Cerebellar cortex (tissue), 1 donor: ENCODE measurements at places on chromosomes 4 and X.

DNA sequence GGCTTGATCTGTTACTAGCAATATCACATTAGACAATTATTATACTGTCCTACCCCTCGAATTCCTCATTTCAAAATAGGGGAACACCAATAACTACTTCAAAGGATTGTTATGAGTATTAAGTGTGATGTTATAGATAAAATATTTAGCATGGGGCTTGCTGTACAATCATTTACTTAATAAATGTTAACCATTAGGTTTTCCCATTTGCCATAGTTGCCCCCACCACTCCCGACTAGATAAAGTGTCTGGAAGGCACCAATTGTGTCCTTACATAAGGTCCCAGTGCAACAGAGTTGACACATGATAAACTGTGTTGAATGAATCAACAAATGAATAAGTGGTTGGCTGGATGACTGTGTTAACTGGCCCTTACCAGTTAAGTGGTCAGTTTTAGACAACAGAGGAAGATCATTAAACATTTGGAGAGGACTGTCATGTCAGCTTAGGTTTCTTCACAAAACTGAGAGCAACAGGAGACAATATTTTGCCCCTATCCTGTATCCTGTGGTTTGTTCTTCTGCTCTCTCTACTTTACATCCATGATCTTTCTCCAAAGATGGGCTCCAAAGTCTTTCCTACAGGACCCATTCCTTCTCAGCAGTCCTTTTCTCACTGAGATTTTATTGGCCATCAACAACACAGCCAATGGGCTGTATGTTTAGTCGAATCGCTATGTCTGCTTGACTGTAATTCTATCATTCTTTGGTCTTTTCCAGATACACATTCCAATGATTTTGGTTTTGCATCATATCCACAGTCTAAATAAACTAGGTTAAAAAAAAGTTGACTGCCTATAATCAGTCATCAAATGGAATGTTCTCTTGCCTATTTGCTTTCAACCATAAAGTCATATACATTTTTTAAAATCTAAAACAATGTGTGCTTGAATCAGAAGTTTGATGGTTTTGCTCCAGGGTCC, 74.4 kb downstream of the RNF150 start:
- no peak for DNase-seq

GRCh38 chr4:170256807-170257206, 167.1 kb upstream of the AADAT start:
- no peak for DNase-seq

- no peak for DNase-seq
These were observed 29.6 kb downstream of the HERC3 start for GRCh38 chr4:88621763-88622327.

- no peak for DNase-seq
These were observed 71.6 kb upstream of the TET2 start for GRCh38 chr4:105075045-105075444.

DNA sequence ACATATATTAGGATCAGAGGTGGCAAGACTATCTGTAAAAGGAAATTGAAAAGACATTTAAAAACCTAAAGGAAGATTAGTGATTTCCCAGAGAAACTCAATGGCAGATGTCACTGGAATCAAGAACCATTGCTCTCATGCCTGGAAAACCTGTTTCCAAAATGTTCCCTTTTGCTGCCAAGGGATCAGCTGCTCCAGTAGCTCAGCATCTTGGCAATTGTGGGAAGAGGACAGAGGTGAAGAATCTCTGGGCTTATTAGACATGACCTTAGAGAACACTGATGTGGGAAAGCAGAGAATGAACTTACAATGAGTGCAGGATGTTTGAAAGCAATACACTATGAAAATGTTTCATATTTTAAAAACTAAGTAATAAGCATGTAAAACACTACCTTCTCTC, 98.3 kb downstream of the SHROOM3 start:
- peak; percentile 70 for DNase-seq

DNA sequence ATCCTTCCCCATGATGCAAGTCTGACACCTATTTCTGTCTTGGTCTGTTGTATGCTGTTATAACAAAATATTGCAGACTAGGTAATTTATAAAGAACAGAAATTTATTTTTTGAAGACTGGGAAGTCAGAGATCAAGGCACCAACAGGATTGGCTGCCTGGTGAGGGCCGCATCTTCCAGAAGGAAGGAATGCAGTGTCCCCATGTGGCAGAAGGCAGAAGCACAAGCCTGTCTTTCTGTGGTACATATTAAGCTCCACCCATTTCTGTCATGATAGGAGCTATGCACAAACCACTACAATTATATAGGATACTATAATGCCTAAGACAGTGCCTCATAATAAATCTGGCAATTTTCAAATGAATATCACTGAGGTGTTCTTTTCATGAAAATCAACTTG, 502.3 kb upstream of the DIAPH2 start:
- DNase-seq: no peak

- DNase-seq: no peak
These were observed 42.0 kb upstream of the GK2 start for GRCh38 chr4:79450053-79450452.

GRCh38 chr4:139559687-139560086, 3.7 kb upstream of the SETD7 start:
- DNase-seq: no peak

- DNase-seq: peak; percentile 25
These were observed 43.0 kb downstream of the ENPEP start for GRCh38 chr4:110518889-110519490.

DNA sequence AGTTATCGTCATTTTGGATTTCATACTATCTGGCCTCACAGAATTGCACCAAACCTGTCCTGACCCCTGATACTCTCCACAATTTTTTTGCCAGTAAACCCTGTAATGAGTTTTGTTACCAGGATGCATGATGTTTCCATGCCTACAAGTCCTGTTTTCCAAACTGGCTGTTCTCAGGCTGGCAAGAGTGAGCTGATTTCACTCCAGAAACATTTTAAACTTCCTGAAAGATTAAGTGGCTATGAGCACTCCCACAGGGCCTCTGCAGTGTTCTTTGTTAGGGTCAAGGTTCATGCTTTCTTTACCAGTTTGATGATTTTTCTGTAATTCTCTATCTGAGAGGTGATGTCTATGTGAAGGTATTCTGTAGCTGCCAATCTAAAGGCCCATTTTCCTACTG, 31.7 kb upstream of the PDLIM3 start:
- DNase-seq: peak; percentile 44

GRCh38 chr4:166017804-166018203, 144.8 kb downstream of the TLL1 start:
- no peak for DNase-seq

DNA sequence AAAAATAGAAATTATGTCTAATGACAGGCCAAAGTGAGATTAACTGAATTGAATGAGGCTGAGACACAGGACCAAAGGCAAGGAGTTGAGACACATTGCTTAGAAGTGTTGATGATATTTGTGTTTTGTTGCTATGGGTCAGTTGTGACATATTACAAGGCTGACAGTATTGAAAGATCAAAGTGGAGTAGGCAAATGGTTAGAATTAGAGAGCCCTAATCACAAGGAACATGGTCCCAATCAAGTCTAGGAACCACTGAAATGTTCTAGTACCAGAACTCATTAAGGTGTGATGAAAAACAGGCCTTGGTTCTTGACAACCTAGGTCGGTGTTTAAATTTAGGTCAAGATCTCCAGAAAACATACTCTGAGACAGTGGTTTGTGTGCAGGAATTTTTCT, 896.3 kb upstream of the HS3ST1 start:
- no peak for DNase-seq

GRCh38 chrX:37685381-37686359, at the start of gene XK:
Gene XK, plus strand, starts transcription at chrX:37685791. Its CDS starts 171 bp downstream, at chrX:37685962.
- peak; percentile 54 for DNase-seq

- no peak for DNase-seq
These were observed 8.8 kb downstream of the TMPRSS11D start for GRCh38 chr4:67874986-67875385.

DNA sequence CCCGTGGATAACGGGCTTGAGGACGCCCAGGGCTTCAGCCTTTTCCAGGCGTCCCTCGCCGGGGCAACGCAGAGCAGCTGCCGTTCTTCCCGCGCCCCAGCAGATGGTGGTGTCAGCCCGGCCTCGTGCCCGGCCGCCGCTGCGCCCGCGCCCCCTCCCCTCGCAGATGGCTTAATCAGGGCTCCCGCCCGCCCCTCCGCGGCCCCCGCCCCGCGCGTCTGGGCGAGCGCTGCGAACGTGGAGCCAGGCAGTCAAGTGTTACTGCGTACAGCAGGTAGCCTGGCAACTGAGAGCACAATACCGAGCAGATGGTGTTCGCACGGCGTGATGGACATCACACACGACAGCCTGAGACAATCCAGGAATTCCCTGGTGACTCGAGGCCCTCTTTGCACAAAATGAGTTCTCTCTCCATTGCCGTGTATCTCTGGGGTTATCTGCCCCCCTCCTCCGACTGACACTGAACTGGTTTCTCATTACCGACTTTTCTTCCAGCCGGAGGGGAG, 69.3 kb downstream of the MGST2 start:
- DNase-seq: peak; percentile 97

- DNase-seq: no peak
These were observed 96.5 kb downstream of the CHRDL1 start for GRCh38 chrX:110699109-110699508.

DNA sequence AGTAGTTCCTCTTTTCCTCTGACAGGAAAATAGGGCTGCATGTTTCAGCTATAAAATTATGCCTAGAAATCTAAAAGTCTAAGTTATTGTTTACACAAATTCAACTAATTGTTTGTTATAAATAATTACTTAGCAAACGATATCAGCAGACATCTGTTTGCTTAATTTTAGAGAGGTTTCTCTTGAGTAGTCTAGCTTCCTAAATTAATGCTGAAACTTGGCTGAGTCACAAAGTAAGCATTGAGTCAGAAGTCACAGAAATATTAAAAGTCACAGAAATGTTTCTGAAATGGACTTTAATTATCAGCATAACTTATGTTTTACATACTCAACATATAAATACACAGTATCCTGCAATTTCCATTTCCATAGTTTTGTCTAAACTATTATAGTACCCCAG, 1044.0 kb downstream of the CCSER1 start:
- no peak for DNase-seq

- peak; percentile 25 for DNase-seq
These were observed 38.9 kb downstream of the PDHA1 start for GRCh38 chrX:19382555-19383145.

DNA sequence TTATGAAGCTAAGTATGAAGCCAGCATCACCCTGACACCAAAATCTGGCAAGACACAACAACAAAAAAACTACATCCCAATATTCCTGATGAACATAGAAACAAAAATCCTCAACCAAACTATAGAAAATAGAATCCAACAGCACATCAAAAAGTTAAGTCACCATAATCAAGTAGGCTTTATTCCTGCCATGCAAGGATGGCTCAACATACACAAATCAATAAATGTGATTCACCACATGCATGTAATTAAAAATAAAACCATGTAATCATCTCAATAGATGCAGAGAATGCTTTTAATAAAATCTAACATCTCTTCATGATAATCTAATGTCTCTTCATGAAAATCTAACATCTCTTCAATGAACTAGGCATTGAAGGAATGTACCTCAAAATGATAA, 249.4 kb upstream of the GK2 start:
- DNase-seq: no peak

DNA sequence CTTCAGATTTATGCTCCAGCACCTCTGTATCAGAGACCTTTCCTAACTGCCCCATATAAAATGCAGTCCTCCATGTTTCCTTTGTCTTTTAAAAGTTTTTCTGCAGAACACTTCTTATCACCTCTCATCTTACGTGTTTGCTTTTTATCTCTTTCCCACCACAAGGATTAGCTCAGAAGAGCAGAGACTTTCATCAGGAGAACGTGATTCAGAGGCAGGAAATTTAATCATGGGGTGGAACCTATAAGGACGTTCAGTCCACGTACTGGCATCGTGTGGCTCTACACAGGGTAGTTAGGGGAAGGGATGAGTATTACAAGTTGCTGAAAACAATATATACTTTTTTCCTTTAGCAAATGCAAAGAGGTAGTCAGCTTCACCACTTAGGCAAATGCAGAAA, 98.7 kb downstream of the SORBS2 start:
- DNase-seq: no peak

- DNase-seq: no peak
These were observed 61.1 kb downstream of the MAD2L1 start for GRCh38 chr4:120005527-120005926.

DNA sequence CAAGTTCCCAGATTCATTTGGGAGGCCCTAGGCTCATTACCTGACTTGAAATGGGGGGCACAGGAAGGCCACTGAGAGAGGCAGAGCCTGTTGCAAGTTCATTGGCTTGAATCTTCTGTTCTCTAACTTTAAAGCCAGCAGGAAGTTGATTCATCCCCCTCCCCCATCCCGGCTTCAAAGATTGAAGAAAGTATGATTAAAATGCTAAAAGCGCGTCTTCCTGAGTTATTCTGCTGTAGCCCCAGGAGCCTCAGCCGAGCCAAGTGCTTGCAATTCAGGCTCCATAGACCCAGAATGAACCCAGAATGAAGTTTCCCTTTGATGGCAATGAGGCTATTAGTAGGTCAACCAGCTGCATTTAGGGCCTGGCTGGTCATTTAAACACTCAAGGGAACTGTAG, 14.7 kb downstream of the CHST7 start:
- no peak for DNase-seq

- DNase-seq: peak; percentile 18
These were observed 763 bp downstream of the USP38 start for GRCh38 chr4:143185253-143186107.

DNA sequence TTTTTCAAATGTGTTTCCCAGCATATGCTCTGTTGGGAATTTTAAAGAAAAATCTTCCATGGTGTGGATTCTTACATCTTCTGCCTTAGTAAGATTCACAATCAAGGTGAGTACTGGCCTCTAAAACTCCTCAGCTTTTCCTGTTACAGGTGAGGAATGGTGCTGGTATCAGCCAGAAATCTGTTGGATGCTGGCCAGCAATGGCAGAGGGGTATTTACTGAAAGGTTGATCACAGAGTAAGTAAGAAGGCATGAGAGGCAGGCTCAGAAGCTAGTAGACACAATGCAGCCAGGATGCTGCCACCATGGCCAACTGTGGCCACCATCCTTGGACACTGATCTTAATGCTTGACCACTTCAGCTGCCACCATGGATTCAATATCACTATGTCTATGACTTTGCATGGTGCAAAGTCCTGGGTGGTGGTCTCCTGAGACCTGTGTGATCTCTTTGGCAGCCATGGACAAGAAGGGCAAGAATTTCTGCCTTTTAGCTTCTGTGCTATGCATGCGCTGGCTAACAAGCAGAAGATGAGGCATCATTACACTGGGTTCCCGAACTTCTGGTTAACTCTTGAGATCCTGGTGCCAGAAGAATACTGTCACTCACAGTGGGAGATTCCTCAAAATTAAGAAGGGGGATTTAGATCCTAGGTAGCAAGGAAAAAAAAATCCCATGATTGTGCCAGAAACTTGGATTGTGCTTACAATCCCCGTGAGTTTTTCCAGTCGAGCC, 60.2 kb downstream of the CHRNA9 start:
- DNase-seq: no peak

DNA sequence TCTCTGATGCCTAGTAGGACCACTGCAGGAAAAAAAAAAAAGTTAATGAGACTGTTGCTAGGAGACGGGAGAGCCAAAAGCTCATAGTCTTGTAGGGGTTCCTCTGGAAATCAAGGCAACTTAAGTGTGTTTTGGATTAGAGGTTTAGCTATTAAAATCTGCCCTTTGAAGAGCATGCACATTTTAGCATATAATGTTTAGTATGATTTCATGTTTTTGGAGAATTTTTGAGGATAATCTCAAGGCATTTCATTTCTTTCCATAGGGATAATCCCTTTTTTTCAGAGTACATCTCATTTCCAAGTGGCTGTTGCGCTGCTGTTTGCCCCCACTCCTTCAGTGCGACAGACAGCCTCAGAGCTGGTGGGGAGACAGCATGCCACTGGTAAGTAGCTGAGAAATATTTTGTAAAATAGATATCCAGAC, at the start of gene LINC00632:
TSS of gene LINC00632 (plus strand) at position 339 of the 426 bp plus-strand sequence.
- DNase-seq: peak; percentile 79

GRCh38 chr4:158129694-158130093, 43.1 kb downstream of the GASK1B start:
- DNase-seq: no peak
